ENCODE measurements at places on chromosomes 3 and 15. TPM values are rescaled to one million over a fixed set of nuclear protein-coding genes. Genes with fewer than 3 reads are reported as not detected.

KIF15 gene
- 4.2 TPM for total RNA-seq

COX5A gene
- 105 TPM for total RNA-seq

FOXL2NB gene
- total RNA-seq: not detected

GRIP2 gene
- total RNA-seq: under 0.01 TPM

C3orf20 gene
- not detected for total RNA-seq

TMEM45A gene
- 277 TPM for total RNA-seq

ERC2 gene
- total RNA-seq: not detected

ABHD10 gene
- total RNA-seq: 18.4 TPM

VILL gene
- 5.8 TPM for total RNA-seq

KCNMB2 gene
- total RNA-seq: not detected

RLBP1 gene
- not detected for total RNA-seq

ARL6IP5 gene
- total RNA-seq: 120 TPM

CAND2 gene
- under 0.01 TPM for total RNA-seq

GPR171 gene
- total RNA-seq: not detected

CPB1 gene
- total RNA-seq: not detected

HEXA gene
- total RNA-seq: 141 TPM

SLC27A2 gene
- total RNA-seq: not detected

GRK7 gene
- total RNA-seq: not detected

MUC4 gene
- not detected for total RNA-seq

EPB42 gene
- total RNA-seq: not detected

GOLGA8G gene
- total RNA-seq: not detected

GPR149 gene
- not detected for total RNA-seq

P3H2 gene
- 13.9 TPM for total RNA-seq

GCSAM gene
- not detected for total RNA-seq

ZIC1 gene
- not detected for total RNA-seq

C15orf62 gene
- total RNA-seq: 0.36 TPM

SSUH2 gene
- not detected for total RNA-seq

HIGD1A gene
- 167 TPM for total RNA-seq

ROPN1 gene
- total RNA-seq: not detected

All from cardiac atrium fibroblast (primary cell).